Left ventricle myocardium inferior (tissue), 1 donor: ENCODE measurements at places on chromosomes 1 and 21.

DNA sequence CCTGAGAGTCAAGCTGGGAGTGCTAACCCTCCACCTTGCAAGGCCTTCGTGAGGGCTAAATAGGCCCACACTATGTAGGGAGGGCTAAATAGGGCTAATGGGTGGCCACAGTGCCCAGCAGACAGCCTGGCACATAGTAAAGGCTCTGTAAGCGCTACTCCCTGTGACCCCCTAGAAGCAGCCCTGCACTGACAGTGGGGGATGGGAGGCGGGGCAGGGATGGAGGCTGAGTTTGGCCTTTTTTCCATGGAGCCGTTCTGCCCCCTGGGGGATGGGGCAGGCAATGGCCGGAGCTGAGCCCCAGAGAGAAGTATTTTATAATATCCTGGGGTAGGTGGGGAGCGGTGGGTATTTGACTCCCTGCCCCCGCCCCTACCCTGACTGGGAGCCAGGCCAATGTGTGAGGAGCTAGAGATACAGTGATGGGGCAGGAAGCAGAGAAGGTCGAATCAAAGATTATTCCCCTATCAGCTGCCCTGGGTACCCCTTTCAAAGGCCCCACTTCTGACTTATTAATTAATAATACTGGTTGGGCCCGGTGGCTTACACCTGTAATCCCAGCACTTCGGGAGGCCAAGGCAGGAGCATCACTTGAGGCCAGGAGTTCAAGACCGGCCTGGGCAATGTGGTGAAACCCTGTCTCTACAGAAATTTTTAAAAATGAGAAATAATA is 42.3 kb downstream of the LACTBL1 start:
- no peaks in the 10 kb centered on the region for H3K4me1 ChIP-seq
- H3K27me3 ChIP-seq: peaks cover 38% of the 10 kb centered on the region
- H3K27ac ChIP-seq: no peak overlapping the region
- H3K36me3 ChIP-seq: no peaks in the 10 kb centered on the region
- peak; percentile 47 for DNase-seq
- no peak overlapping the region for H3K4me3 ChIP-seq

- peak overlapping the region; percentile 75 for H3K4me3 ChIP-seq
- peak; percentile 46 for DNase-seq
- no peaks in the 10 kb centered on the region for H3K36me3 ChIP-seq
- H3K27me3 ChIP-seq: peaks cover 92% of the 10 kb centered on the region
- peaks cover 57% of the 10 kb centered on the region for H3K4me1 ChIP-seq
These were observed 159.8 kb downstream of the RUNX1 start for GRCh38 chr21:34889320-34889675.

DNA sequence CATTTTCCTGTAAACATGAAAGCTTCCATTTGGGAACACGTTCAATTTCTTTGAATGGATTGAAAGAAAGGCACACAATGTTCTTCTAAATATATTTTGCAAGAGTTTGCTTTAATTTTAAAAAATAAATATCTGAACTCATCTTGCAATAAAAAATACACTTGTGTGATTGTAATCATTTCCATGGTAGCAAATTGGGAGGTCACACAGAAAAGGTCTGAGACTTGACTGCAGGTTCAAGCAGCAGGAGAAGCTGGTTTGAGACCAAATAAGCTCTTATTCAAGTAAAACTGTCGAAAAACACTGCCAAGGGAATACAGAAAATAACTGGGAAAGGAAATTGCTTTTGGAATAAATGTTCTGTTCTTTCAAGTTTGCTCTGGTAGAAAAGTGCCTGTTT is 498.9 kb downstream of the ADGRL2 start:
- no peak for DNase-seq
- H3K27me3 ChIP-seq: no peaks in the 10 kb centered on the region
- peak overlapping the region; percentile 28 for H3K27ac ChIP-seq

DNA sequence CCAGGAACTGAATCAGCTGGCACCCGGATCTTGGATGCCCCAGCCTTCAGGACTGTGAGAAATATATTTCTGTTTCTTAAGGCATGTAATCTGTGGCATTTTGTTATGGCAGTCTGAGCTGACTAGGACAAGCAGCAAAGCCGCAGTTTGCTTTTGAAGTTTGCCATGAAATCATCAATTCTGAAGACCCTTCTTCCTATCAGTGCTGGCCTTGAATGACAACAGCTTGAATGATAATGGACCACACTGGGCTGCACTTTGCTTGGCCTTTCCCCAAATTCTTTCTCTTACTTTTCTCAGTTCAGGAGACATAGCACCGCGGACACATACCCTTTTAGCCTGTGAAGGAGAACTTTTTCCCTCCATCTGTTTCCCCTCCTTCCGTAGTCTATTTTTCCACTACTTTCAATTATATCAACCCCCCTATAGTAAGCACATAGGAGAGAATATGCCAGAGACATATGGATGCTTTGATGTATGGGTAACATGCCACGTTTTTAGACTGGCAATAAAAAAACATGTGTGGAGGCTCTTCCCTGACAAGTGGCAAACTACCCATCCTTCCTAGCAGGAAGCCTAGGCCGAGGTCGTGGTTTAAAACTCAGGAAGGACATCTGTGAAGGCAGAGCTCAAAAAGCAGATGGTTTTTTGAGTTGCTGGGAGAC is 42.9 kb downstream of the HLX start:
- H3K4me1 ChIP-seq: no peaks in the 10 kb centered on the region
- H3K36me3 ChIP-seq: no peaks in the 10 kb centered on the region
- no peak overlapping the region for H3K27ac ChIP-seq
- H3K4me3 ChIP-seq: no peak overlapping the region
- no peak for DNase-seq
- no peaks in the 10 kb centered on the region for H3K27me3 ChIP-seq

GRCh38 chr1:51768971-51769588 is 109.4 kb downstream of the NRDC start:
- no peak overlapping the region for H3K4me3 ChIP-seq
- peaks cover 4% of the 10 kb centered on the region for H3K4me1 ChIP-seq
- peaks cover 60% of the 10 kb centered on the region for H3K36me3 ChIP-seq
- H3K27me3 ChIP-seq: no peaks in the 10 kb centered on the region

- H3K4me3 ChIP-seq: no peak overlapping the region
- DNase-seq: no peak
- peaks cover 25% of the 10 kb centered on the region for H3K4me1 ChIP-seq
- no peaks in the 10 kb centered on the region for H3K27me3 ChIP-seq
- no peak overlapping the region for H3K27ac ChIP-seq
These were observed 545.1 kb downstream of the PLPP3 start for GRCh38 chr1:56034222-56034621.
